Cortex of kidney (tissue), 1 donor: ENCODE measurements at places on chromosomes 5 and 9.
A peak's percentile ranks its signal among the peaks of the same experiment; 100 is the strongest.

DNA sequence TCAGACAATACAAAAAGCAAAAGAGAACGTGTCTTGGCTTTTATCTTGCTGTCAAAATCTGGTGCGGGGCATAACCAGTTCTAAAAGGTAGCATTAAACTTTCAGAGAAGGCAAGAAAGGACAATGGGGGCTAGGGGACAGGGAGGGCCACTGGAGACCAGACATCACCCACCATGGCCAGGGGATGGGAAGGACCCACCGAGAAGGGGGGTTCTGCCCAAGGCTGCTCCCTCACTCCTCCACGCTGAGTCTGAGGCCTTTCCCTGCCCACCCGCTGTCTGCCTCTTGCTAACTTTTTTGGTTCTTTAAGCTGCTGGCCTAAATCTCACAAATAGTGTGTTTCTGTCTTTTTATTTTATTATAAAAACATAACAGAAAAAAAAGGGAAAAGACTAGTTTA is 33.6 kb downstream of the ATPSCKMT start:
- no peak for DNase-seq

- no peak for DNase-seq
These were observed 65.5 kb downstream of the UNC13B start for GRCh38 chr9:35227284-35227683.

GRCh38 chr9:110650261-110650660 is 18.3 kb upstream of the MUSK start:
- DNase-seq = no peak

- no peak for DNase-seq
These were observed 139.6 kb upstream of the RORB start for GRCh38 chr9:74357577-74357976.

DNA sequence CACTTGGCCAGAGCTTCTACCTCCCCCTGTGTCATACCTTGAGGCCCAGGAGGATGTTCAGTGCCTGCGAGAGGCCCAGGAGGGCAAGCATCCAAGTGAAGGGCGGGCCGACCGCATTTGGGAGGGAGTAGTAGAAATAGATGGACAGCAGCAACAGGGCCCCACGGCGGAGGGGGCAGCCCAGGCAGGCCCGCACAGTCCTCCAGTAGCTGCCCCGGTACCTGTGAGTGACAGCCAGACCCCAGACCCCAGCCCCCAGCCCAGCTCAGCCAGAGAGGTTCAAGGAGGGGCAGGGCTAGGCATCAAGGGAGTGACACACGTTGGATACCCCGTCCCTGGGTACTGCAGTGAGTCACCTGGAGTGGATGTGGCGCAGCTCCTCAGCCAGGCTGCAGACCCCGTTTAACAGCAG is 1.4 kb downstream of the STING1 start:
- no peak for DNase-seq

DNA sequence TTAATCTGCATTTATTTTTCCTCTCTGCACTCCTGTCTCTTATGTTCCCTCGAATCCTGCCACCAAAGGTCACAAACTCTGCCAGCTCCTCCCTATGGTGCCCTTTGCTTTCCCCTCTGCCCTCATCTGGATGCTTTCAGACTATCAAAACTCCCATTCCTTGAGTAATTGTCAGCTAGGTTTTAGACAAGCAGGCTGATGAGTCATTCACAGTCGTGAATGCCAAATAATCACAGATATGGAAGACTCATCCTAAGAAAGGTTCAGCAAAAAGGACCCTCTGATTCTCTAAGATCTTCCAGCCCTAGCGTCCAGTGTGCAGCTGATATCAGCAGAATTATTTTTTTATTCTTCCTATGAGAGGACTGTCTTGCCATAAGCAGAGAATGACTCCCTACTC is 104.5 kb upstream of the NUDT12 start:
- DNase-seq = no peak

- DNase-seq = no peak
These were observed 76.9 kb upstream of the NEURL1B start for GRCh38 chr5:172564188-172564587.

DNA sequence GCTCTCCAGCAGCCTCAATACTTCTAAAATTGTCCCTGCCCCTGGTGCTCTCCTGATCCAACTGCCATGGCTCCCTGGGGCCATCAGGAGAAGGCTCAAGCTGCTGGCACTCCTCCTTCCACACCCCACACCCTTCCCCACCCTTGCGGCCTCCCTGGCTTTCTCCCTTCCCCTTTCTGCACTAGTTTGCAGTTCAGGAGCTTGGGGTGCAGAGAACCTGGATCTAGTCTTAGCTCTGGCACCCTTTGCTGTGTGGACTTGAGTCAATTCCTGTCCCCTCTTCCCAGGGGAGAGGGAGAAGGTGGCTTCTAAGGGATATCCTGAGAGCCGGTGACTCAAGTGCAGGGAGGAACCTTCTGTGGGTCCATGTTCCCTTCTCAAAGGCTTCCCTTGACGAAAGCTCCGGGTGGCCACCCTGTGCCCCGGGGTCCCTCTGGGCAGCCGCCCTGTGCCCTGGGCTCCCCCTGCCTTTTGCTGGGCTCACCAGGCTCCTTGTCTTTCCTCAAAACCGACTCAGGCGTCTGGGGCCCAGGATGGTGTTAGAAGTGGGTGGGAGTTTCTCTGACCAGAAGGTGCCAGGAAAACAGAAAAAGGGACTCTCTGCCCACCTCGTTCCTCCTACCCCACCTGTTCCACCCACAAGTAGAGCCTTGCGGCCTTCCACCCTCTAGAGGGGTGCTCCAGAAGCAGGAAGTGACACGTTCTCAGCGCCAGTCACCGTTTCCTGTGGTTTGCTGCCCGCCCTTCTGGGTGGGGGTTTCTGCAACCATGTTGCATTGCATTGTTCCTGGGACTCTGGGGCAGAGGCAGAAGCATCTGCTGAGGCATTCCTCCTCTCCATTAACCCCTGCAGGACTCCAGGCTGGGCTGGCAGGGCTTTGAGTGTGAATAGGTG is 15.0 kb downstream of the GLIPR2 start:
- DNase-seq = no peak

GRCh38 chr9:30507166-30507565 is 1877.3 kb upstream of the ACO1 start:
- DNase-seq = no peak

DNA sequence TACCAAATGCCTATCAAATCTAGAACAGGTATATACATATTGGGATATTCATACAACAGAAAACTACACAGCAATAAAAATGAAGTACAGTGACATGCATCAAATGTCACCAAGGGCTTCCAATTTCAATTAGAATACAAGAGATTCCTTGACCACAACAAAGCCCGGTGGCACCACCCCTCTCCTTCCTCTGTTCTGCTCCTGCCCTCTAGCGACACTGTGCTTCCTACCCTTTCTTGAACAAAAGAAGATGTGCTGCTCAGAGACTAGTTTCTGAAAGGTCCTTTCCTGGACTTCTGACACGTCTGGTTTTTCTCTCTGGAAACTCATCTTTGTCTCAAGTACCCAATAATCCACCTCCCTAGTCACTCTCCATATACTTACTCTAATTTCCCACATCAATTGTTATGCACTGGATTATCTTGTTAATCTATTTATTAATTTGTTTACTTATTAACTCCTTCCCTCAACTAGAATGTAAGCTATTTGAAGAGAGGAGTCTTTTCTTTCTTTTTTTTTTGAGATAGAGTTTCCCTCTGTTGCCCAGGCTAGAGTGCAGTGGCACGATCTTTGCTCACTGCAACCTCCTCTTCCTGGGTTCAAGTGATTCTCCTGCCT is 70.4 kb upstream of the CTSV start:
- no peak for DNase-seq

DNA sequence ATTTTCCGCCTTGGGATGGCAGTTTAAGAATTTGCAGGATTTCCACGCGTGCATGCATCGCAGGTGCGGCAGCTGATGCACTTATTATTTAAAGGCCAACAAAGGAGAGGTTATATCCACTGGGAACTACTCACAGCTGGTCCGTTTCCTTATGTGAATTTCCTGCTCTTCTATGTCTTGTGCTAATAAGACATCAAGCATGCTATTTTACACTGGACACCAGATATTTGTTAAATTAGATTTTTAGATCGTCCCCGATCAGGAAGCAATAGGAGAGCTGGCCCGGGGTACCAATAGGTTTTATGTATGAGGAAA is 476 bp upstream of the DTWD2 start:
- no peak for DNase-seq

DNA sequence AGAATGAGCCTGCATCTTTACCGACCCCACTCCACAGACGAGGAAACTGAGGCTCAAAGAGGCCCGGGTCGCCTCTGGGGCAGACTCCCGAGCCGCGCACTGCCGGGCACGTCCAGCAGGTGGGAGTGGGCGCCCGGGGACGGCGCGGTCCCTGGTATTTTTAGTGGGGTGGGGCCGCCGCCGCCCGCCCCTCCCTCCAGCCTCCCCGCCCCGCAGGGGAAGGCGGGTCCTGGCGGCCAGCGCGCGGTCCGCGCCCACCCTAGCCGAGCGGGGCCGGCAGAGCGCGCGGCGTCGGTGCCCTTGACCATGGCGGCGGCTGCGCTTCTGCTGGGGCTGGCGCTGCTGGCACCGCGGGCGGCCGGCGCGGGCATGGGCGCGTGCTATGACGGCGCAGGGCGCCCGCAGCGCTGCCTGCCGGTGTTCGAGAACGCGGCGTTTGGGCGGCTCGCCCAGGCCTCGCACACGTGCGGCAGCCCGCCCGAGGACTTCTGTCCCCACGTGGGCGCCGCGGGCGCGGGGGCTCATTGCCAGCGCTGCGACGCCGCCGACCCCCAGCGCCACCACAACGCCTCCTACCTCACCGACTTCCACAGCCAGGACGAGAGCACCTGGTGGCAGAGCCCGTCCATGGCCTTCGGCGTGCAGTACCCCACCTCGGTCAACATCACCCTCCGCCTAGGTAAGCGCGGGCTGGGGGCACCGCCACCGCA is at the start of gene LAMC3:
Gene LAMC3, plus strand, starts transcription at position 266 of the 710 bp plus-strand sequence. Its CDS starts 41 bp downstream, at position 307.
- DNase-seq = no peak

DNA sequence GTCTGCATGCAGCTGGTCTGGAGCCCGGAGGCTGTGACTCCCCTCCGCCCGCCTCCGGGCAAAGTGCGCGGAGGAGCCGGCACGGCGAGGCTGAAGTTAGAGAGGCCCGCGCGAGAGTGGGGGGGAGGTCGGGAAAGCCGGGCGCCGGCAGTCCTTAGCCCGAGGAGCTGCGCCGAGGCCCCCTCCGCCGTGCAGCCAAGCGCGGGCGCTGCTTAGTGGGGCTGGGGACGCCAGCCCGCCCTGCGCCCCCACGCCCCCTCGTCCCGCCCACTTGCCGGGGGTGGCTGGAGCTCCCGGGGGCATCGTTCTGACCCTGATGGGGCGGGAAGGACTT is 403 bp downstream of the NINJ1 start:
- no peak for DNase-seq

- DNase-seq = no peak
These were observed 675 bp upstream of the SPAAR start for GRCh38 chr9:35908504-35909125.

GRCh38 chr9:137971477-137972138 is 94.0 kb downstream of the CACNA1B start:
- no peak for DNase-seq

DNA sequence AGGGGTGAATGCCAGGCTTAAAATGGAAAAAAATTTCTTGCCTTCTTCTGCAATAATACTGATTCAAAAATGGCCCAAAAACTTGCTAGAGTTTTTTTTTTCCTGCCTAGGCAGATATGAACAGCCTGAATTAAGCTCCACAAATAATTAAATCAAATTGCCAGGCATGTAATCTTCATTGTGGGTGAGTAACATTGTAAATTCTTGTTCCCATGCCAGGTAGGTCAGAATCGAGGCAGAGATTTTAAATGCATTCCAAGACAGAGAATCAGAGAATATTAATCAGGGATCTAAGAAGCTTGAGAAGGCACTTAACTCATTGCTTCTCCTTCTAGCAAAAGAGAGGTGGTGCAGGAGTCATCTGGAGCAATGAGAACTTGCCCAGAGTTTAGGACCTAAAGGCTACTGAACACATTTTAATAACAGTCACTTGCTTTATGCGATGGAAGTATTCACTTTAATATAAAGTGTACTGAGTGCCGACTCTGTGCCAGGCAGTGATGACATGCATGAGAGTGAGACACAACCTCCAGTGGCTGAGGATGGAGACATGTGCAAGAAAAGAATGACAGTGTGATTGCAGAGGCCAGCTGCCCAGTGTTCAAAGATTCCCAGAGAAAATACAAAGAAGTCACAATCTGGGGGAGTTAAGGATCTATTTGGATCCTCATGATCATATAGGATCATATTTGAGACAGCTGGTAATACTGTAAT is 102.3 kb downstream of the APBA1 start:
- no peak for DNase-seq

- DNase-seq = no peak
These were observed 129.0 kb upstream of the ALDH1B1 start for GRCh38 chr9:38263532-38263931.

DNA sequence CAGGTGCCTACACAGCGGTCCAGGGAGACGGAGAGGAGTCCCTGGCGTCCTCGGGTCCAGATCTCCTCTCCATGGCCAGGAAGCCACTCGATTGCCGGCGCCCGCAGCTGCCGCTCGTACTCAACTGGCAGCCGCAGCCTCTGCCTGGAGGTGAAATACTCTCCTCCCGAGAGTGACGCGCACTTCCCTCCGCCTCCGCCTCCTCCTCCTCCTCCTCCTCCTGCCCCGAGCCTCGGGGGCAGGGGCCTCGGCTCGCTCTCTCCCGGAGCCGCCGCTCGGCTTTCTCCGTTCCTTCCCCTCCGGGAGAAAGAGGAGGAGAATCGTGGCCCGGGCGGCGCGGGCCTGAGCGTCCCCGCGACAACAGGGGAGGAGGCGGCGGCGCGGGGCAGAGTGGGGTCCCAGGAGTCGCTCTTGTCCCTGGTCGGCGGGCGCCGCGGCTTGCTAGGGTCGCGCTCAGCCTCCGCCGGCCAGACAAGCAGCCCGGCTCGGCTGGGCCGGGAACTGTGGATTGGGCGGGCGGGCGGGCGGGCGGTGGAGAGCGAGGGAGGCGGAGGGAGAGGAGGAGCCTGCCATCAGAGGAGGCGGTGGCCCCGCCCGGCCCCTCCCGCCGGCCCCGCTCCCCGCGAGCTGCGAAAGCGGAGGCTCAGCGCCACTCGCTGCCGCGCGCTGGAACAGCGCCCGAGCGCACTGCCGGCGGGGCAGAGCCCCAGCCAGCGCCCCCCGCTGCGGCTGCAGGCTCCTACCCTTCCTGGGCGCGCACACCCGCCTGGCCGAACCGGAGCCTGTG is at the start of gene CEMIP2:
Gene CEMIP2, minus strand, starts transcription at position 126 of the 787 bp plus-strand sequence. CDS start 18,140 bp downstream, outside the sequence.
- peak; percentile 38 for DNase-seq
